ENCODE measurements at places on chromosomes 1 and 21.

DNA sequence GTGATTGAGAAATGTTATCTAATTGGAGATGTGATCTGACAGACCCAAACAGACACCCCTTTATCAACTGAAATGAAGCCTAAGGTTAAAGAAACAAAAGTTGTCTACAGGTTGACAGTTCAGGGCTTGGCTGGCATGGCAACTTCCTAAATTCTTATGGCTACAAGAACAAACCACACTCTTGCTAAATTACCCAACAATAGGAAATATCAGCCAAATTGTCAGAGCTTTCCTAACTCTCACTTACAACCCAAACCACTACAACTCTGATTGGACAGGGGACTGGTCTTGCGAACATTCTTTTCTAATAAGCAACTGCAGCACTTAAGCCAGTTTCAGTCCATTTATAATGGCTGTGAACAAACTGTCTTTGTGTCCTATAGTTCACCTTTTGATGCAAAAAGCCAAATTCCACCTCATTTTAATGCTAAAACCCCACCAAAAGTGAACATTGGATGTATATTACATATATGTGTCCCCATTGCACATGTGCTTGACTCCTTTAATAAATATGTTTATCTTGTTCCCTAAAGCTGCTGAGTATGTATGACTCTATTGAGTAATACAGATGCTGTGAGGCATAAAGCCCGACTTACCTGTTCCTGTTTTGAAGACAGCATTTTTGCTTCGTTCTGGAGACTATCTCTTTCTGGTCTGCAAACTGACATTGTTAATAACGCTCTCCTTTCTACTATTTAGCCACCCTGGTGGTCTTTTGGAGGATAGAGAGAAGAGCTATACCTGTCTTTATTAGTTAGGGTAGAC lies 101.3 kb upstream of the HMCN1 start:
- no peak for DNase-seq

GRCh38 chr1:49190138-49190537 lies 413.4 kb upstream of the BEND5 start:
- no peak for DNase-seq

GRCh38 chr1:94045465-94046056 lies 75.4 kb downstream of the ABCA4 start:
- no peak for DNase-seq

- no peak for DNase-seq
Measured at GRCh38 chr1:201112173-201112731, at the start of gene CACNA1S. TSS of gene CACNA1S (minus strand) at chr1:201112426. CDS start at chr1:201112339, 87 bp downstream.

GRCh38 chr1:19635646-19636045 lies 8.5 kb upstream of the NBL1 start:
- DNase-seq: no peak
